ENCODE measurements at places on chromosomes 2 and 18.

DNA sequence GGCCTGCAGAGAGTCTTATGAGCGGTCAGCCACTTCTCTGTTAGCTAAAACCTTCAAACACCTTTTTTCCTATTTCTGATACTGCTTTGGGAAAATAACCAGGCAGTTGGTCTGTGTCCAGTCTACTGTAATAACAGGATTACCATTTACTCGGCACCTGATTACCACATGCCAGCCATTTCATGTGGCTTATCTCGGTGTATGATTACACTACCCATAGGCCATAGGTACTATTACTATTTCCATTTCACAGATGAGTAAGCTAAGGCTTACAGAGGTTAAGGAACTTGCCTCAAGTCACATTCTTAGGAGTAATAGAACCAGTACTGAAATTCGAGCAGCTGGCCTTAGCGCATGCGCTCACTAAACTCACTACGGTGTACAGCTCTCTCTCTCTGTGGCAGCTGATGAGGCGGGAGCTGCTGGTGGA lies 147.2 kb upstream of the L3MBTL4 start:
- no peak for DNase-seq
- no peaks in the 10 kb centered on the region for H3K27me3 ChIP-seq
- H3K4me1 ChIP-seq: no peaks in the 10 kb centered on the region
- H3K27ac ChIP-seq: no peak overlapping the region
- no peaks in the 10 kb centered on the region for H3K36me3 ChIP-seq

- no peak overlapping the region for H3K27ac ChIP-seq
- DNase-seq: no peak
- H3K4me1 ChIP-seq: no peaks in the 10 kb centered on the region
- H3K27me3 ChIP-seq: no peaks in the 10 kb centered on the region
- no peak overlapping the region for H3K4me3 ChIP-seq
These were observed 927.3 kb upstream of the ACVR2A start for GRCh38 chr2:146917431-146918042.

- no peak overlapping the region for H3K27ac ChIP-seq
- no peaks in the 10 kb centered on the region for H3K27me3 ChIP-seq
- no peaks in the 10 kb centered on the region for H3K4me1 ChIP-seq
- DNase-seq: no peak
These were observed 178.5 kb upstream of the SESTD1 start for GRCh38 chr2:179443180-179443579.

DNA sequence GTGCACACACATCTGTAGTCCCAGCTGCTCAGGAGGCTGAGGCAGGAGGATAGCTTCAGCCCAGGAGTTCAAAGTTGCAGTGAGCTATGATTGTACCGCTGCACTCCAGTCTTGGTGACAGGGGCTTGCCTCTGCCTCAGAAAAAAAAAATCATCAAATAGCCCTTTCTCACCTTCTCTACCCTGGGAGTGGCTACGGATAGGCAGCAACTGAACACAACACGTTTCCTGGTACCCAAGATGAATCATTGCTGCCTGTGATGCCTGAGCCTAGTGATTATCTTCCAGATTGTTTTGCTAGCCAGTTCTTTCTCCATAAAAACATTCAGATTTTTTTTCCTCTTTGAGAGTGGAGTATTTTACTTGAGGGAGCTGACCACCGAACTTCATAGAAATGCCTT lies 13.5 kb downstream of the INPP4A start:
- no peaks in the 10 kb centered on the region for H3K27me3 ChIP-seq
- H3K27ac ChIP-seq: no peak overlapping the region
- no peak for DNase-seq
- no peaks in the 10 kb centered on the region for H3K36me3 ChIP-seq
- H3K4me1 ChIP-seq: peaks cover 72% of the 10 kb centered on the region

All from common myeloid progenitor, CD34-positive (primary cell).